ENCODE measurements at places on chromosomes 11 and 22.

- no peak for DNase-seq
Measured at GRCh38 chr11:87081358-87081757, 43.6 kb downstream of the TMEM135 start.

DNA sequence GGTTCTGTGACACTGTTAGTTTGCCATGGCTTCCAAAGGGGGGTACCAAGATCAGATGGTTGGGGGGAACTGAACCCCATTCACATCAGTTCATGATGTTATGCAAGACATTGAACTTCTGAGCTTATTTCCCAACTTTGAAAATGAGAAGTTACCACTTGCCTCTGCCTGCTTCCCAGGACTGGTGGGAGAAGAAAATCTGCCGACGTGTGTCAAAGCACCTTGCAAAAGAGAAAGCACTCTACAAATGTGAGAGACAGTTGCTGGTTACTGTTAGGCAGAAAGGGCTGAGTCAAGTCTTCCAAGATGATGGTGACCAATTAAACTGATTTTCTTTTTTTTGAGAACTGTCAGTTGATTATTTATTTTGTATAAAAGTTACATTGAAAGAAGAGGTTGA is 45.6 kb downstream of the SMCO4 start:
- no peak for DNase-seq

DNA sequence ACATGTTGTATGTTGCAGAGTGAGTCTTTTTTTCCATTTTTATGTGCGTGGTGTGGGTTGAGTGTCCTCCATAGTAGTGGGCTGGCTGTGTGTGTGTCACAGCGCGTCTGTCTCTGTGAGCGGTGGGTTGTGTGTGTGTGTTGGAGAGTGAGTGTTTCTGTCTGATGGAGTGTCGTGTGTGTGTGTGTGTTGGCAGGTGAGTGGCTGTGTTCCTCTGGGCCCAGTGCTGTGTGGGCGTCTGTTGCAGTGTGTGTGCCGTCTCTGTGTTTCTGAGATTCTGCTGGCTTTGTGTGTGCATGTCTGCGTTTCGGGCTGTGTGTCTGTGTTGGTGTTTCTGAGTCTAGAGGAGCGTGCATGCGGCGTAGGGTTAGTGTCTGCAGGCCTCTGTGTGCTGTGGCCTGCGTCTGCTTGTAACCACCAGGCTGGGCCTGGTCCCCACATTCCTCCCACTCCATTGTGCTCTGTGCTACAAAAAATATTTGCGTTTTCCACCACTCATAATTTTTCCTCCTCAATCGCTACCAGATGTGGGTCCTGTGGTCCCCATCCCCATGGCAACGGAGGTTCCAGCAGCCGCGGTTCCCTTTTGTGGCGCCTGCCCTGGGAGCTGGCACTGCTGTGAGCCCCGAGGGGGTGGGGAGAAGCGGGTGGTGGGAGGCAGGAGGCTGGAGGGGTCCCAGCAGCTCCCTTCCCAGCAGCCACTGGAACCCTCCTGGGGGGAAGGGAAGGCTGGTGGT is 15.2 kb downstream of the SCARF2 start:
- no peak for DNase-seq

DNA sequence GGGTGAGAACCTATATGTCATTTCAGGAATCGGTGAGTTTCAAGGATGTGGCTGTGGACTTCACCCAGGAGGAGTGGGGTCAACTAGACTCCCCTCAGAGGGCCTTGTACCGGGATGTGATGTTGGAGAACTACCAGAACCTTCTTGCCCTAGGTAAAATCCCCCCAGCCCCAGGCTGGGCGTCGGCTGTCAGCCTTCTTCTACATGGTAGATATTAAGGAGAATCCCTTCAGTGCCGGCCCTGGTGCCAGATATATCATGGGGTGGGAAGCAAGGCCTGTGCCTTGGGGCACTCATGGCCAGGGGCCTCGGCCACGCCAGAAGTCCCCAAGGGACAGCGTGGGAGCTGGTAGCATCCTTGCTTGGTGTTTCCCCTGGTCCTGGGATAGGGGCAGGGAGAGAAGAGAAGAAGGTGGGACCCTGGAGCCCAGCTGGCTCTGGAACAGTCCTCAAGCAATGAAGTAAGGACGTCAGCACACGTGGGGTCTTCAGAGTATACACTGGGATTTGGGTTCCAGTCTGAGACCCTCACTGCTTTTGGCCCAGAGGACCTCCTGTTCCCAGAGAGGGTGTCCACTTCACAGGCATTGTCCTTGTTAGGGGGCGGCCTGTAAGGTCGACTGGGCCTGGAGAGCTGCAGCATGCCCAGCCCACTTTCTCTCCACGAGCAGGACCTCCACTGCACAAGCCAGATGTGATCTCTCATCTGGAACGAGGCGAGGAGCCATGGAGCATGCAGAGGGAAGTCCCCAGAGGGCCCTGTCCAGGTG is 6.8 kb downstream of the ZNF74 start:
- DNase-seq: no peak

- peak; percentile 16 for DNase-seq
Measured at GRCh38 chr11:121591405-121592033, 138.8 kb upstream of the SORL1-AS1 start.

DNA sequence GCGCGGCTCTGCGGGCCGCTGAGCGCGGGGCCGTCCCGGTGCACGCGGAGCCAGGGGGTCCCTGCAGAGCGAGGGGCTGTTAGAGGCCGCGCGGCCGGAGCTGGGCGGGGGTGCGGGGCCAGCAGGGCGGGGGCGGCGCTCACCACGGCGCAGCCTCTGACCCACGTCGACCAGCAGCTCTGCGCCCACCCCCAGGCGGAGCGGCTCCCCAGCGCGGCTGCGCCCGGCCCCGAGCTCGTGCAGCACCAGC is 385 bp upstream of the SCO2 start:
- no peak for DNase-seq

DNA sequence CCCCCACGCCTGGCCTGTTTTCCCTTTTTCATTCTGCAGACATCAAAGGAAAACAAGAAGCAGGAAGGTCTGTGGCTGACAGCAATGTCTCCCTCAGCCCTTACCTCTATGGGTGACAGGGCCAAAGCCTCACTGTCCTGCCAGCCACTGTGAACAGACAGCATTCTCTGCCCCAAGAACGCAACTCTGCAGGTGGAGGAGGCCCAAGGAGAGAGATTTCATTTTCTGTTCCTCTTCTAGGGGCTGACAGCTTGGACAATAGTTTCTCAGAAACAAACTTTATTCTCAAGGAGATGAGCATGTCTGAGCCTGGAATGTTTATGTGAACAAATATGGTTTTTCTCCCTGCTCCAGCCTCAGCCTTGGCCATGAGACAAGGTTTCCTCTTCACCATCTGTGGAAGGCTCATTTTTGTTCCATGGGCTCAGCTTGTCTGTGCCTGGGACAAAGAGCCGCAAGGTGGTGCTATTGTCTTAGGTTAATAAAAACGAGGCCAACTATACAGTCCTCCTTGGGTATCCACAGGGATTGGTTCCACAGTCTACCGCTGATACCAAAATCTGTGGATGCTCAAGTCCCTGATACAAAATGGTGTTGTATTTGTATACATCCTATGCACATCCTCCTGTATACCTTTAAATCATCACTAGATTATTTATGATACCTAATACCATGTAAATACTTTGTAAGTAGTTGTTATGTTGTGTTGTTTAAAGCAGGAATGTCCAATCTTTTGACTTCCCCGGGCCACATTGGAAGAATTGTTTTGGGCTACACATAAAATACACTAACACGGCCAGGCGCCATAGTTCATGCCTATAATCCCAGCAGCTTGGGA is 5.8 kb downstream of the PIWIL3 start:
- DNase-seq: no peak

- DNase-seq: no peak
Measured at GRCh38 chr11:114970927-114971645, 292.8 kb downstream of the NXPE2 start.

GRCh38 chr11:126212089-126212660 is 593 bp downstream of the FAM118B start:
- DNase-seq: no peak

DNA sequence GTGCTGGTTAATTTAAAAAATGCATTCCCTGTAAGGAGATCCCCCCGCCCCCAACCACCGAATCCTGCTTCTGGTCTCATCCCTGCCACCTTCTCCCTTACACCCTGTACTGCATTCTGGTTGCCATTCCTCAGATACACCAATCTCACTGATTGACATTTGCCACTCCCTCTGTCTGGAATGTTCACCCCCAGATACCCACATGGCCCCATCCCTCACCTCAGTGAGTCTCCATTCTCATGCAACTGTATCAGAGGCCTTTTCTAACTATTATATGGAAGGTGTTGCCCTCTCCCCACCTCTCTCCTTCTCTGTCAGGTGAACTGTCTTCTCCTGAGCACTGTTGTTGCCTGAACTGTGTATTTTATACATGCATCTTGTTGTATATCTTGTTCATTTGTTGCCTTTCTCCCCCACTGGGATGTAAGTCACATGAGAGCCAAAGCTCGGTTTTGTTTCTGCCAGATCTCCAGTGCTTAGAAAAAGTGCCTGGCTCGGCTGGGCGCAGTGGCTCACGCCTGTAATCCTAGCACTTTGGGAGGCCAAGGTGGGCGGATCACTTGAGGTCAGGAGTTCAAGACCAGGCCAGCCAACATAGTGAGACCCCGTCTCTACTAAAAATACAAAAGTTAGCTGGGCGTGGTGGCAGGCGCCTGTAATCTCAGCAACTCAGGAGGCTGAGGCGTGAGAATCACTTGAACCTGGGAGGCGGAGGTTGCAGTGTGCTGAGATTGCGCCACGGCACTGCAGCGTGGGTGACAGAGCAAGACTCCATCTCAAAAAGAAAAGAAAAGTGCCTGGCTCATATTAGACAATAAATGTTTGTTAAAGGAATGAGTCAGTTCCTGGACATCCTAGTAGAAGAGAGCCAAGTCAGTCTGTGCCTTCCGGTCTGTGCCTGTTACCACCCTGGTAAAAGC is 61.0 kb downstream of the TNRC6B start:
- DNase-seq: no peak
